Activated naive CD8-positive, alpha-beta T cell treated with anti-CD3 and anti-CD28 coated beads, Interleukin-2, amount 50 U/mL, for 24 hours (primary cell): ENCODE measurements at places on chromosomes 7 and 10.

GRCh38 chr7:48471196-48471595, 299.9 kb downstream of the ABCA13 start:
- no peak for DNase-seq

GRCh38 chr7:128453836-128454804, 1.6 kb upstream of the HILPDA start:
- no peak for DNase-seq

DNA sequence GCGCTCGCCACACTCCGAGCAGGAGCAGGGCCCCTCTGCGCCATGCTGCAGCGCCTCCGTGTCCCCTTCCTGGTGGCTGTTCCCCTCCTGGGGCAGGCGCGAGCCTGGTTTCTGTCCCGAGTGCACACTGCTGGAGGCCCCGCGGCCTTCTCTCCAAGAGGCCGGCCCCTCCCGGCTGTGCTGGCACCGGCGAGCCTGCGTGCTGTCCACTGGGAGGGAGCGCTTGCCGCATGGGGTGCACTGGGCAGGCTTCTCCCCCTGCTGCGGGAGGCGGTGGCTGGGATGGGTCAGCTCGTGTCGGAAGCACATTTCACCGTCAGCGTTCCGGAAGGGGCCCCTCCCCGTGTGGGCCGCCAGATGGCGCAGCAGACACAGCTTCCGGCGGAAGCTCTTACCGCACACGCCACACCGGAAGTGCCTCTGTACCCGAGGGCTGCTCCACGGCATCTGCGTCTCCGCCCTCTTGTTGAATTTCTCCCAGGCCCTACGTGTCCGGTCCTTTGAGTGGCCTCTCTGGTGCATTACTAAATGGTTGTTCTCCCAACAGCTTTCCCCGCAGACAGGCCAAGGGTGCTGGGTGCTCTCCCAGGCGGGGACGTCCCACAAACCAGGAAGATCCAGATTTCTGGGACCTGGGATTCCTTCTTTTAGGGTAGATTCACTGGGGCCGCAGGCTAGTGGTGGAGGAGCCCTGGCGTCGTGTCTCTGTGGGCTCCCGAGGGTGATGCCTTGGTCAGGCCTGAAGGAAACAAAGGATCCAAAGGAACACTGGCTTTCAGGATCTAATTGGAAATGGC, 18.7 kb downstream of the ZNF786 start:
- DNase-seq = peak; percentile 59

DNA sequence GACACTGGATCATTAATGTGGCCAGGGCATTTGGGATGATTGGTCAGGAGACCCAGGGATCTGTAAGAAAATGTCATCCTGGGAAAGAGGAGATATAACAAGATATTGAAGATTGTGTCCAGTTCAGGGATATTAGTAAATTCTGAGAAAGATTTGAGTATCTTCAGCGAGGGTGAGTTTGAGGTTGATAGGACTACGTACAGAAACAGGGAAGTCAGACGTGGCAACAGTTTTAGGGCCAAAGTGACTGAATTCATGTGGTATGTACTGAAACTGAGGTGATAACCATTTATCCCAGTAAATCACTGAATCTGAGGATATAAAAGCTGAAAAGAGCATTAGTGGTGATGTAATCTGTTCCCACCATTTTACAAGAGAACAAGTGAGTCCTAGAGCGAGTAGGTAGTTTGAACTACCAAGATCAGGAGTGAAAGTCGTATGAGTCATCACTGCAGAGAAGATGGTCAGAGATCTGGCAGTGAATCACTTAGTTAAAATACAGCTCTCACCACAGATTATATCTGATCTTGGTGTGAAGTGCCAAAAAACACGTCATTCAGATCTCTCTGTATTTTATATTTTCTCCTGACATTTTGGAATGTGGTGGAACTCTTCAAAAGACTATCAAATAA, 220.5 kb downstream of the CDK14 start:
- DNase-seq = no peak

DNA sequence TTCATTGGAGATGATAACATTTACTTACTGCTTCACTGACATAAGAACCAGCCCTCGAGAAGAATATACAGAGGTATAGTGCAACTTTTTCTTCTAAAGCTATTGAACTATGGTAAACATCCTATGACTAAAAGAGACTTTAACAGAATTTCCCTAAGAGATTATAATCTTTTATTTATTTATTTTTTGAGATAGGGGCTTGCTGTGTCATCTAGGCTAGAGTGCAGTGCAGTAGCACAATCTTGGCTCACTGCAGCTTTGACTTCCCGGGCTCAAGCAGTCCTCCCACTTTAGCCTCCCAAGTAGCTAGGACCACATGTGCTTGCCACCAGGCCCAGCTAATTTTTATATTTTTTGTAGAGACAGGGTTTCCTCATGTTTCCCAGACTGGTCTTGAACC, 258.5 kb upstream of the FERD3L start:
- no peak for DNase-seq

- no peak for DNase-seq
Observed at GRCh38 chr7:157309988-157310668, 26.7 kb upstream of the DNAJB6 start.

DNA sequence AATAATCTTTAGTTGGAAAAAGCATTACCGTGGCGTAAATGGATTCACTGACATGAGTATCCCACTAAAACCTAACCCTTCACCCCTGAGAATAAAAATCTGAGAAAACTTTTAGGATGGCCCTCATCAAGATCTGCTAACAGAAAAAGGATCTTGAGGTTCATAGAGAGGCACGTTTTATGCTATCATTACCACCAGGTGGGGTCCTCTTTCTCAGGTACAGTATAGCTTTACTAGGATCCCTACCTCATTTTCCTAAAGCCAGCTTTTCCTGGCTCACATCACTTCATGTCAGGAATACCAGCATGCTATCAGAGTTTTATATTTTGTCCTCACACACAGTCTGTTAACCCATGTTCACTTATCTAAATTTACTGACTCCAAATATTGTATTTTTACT, 173.7 kb downstream of the POM121L12 start:
- DNase-seq = no peak

DNA sequence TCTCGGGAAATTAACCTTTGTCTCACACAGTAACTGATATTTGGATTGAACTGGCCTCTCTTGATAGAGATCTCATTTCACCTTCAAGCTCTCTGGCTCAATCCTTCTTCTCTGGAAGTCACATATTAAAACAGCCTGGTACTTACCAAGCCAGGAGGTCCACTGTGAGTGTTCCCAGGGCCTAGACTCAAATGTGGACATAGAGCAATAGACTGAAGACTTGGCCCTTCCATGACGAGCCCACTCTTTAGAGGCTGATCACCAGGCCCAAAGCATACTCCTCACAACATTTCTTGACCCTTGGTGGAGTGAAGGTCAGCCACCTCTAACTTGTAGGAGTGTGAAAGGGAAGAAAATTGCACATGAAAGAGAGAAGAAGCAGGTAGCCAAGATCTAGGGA, 38.5 kb downstream of the COL1A2 start:
- DNase-seq = no peak
